Coronary artery (tissue), 2 donors: ENCODE measurements at places on chromosomes 2 and 18.

DNA sequence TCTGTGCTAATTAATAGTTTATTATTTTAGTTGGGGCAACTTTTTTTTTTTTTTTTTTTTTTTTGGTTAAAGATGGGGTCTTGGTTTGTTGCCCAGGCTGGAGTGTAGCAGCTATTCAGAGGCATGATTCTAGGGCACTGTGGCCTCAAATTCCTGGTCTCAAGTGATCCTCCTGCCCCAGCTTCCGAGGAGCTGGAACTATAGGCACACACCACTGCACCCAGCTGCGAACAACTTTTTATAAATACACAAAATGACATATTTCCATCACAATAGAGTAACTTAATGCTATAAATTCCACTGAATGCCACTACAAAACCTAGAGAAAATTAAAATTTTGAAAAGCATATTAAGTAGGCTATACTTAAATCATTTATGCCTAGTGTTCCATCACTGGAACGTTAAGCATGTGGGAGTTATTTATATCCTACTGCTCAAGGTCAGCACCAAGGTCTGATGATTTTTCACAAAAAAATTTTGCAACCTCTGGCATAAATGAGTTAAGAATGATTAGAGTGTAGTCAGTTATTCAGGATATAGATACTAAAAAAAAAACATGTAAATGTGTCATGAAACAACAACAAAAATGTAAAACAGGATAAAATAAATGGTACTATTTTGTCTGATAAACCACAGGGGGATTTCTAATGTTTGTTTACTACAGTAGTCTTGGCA, 46.8 kb downstream of the GFPT1 start:
- DNase-seq, result no peak

DNA sequence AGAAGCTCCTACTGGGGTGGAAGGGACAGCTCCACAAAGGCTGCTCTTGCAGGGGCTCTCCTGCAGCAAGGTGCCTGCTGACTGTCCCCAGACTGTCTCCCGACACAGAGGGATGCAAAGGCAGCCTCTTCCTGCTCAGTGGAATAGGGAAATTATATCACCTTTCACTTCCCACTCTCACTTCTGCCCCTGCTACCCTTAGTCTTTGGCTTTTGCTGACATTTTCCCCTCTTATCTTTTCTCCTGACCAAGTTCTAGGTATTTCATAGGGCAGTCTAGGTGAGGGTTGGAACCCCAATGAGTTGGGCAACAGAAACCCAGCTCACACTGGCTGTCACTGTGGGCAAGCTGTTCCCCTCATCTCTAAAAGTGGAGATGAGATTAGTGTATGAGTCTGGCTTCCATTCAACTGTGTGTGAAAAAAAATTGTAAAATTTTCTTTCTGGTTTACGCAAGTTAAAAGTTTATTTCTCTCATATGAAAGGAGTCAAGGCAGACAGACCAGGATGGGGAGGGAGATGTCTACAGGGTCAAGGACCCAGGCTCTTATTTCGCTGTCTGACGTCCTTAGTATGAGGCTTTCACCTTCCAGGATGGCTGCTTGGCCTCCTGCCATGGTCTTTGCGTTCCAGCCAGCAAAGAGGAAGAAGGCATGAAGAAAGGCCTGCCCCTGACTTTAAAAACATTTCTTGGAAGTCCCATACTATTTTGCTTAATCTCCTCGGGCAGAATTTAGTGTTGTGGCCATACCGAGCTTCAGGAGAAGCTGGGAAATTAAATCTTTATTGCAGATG, 7.5 kb upstream of the MOCOS start:
- peak; percentile 83 for DNase-seq

- DNase-seq, result no peak
Observed at GRCh38 chr18:14189858-14190257, 57.6 kb upstream of the ZNF519 start.

- no peak for DNase-seq
Observed at GRCh38 chr18:78643004-78643403, 336.6 kb upstream of the SALL3 start.
